ENCODE measurements at places on chromosomes 11 and 22.

DNA sequence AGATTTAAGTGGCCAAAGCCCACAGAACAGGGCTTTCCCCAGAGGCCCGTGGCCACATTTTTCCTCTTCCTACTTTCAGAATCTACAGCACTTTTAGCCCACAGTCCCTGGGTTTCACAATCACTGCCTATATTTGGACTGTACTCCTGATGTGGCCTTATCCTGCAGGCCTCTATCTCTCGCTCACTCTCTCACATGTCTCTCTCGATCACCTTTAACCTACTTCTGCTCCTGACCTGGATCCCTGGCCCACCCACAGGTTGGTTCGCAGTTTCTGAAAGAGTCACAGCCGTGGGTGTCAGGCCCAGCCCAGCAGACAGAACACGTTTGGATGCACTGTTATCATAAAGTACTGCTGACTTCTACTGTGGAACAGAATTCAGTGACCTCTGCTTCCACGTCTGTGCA, 55.5 kb downstream of the LARGE1 start:
- DNase-seq, result no peak

- DNase-seq, result no peak
Measured at GRCh38 chr11:123195188-123196059, at the start of gene CLMP. Gene CLMP, minus strand, starts transcription at chr11:123195248. Its CDS starts 308 bp downstream, at chr11:123194940.

GRCh38 chr11:134940441-134941126, 528.5 kb upstream of the B3GAT1 start:
- no peak for DNase-seq

DNA sequence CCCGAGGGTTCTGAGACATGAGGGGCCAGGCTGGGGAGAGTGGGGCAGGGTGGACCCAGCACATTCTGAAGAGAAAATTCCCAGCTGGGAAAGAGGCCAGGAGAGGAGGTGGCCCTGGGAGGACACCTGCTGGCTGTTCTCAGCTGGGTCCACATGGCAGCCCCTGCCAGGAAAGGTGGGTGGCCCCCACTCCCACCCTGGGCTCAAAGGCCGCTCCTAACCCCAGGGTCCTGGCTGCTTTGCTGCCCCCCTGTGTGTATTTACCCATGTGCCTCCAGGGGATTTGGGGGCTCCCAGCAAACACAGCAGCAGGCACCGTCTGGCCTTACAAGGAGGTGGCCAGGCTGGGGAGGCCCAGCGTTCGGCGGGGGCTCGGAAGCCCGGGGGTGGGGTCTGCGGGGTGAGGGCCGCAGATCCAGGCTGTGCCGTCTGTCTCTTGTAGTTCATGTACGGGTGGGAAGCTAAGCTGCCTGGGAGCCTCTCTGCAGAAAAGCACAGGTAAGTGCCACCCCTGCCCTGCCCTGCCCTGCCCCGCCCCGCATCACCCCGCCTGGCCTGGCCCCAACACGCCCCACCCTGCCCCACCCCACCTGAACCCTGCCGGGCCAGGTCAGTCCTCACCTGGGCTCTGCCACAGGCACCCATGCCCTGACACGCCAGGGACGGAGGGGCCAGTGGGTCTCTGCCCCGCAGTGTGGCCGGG, 10.6 kb downstream of the MUC5B start:
- DNase-seq, result no peak

GRCh38 chr11:8288166-8288772, 24.6 kb upstream of the LMO1 start:
- no peak for DNase-seq

DNA sequence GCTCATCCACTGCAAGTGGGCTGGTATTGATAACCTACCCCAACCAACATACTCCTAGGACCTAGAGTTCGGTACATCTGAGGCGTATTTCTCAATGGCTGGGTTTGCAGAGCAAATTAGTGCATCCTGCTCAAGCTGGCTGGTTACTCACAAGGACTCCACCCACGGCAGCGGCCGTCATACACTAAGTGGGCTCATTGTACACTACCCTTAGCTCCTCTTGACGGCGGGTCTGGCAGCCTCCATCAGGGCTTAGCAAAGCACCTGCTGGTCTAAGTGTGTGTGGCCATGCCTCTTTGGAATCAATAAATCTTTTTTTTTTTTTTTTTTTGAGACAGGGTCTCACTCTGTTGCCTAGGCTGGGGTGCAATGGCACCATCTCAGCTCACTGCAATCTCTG, 20.2 kb upstream of the KCNJ11 start:
- DNase-seq, result no peak

DNA sequence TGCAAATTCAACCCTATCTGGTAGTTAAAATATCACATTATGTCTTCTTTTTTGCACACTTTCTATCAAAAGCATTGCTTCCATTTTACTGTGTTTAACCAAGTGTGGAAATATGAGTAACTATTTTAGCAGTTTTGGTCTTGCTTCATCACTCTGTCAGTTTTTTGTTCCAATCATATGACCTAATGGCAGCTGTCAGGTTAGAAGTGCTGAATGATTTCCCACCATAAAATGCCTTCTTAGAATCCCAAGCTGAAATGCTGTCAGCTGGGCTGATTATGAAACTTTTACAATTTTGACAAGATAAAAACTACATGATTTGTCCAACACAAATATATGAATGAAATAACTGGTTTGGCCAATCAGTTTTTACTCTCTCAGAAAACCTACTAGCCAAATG, 1654.6 kb upstream of the RAG2 start:
- no peak for DNase-seq

DNA sequence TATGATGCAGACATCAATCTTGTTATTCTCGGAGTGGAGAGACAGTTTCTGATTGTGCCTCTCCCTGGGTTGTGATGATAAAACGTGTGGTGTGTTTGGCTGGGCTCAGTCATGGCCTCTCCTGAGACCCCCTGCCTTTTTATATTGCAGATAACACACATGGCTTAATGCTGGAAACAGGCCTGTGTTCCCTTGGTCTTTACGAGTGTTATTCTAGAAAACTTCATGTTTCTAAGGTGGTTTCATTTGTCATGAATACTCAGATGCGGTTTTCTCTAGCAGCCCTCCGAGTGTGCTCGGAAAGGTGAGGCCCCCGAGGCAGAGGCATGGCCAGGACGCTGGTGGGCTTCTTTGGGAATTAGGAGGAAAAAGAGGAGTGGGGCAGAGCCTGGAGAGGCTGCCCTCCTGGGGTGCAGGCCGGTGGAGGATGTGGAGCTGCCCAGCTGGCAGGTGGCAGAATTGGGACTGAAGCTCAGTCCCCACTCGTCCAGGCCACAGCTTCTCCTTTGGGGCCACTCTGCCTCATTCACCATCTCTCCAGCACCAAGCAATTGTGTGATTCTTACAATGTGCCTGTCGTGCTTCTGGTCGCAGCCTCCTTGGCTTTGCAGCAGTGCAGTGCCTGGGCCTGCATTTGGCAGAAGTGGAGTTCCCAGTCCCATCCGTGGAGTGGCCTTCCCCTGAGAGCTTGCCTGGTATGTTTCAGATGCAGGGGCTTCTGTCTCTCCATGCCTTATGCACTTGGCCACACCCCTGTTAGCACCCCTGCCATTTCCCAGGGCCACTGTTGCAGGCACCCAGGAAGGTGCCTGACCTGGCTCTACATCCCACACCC, 309.6 kb downstream of the TBC1D22A start:
- no peak for DNase-seq

DNA sequence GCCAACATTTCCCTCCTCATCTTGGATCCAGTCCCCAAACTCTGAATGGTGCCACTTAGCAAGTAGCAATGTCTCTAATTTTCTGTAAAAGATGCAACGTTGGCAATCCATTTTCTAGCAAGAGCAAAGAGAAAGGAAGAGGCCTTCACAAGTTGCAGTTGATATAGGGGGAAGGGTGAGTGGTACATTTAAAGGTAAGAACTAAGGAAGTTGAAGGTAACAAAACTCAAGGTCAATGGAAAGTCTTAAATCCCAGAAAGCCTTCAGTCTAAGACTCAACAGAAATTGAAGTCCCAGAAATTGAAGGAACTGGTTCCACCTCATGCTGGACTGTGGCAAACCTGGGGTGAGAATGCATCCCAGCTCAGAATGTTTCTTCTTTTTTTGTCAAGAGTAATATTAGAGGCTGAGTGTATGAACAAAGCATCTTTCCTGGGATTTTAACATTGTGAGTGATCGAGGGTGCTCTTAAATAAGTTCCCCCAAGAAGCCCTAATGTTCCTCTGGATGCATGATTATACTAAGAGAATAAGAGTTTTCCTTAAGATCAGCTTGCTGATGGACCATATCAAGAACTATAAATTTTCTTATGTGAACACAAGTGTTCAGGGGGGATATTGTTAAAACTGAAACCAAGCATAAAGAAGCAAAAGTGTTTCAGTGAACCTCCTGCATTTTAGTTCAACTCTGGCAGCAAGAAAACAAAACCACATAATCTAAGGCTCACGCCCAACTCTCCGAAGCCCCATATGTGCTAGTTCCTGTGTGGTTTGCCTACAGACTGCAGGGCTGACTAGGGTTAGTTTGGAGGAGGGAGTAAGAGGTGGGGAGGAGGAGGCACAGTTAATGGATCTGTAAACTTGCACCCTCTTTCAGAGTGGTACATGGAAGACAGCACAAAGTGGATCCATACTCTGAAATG, at the start of gene GRAP2:
TSS of gene GRAP2 (plus strand) at position 779 of the 922 bp plus-strand sequence. CDS start 46,023 bp downstream, outside the sequence.
- DNase-seq, result no peak

DNA sequence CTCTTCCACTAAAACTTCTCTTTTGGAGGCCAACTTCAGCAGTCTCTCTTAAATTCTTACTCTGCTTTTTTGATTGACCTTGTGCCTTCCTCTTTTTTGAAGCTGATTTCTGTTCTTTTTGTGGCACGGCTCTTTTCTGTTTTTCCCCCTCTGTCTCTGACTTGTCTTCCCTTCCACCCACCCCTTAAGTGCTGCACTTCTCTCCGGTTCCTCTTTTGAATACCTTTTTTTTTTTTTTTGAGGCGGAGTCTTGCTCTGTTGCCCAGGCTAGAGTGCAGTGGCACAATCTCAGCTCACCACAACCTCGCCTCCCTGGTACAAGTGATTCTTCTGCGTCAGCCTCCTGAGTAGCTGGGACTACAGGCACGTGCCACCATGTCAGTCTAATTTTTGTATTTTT, 211.9 kb downstream of the BLID start:
- no peak for DNase-seq

- no peak for DNase-seq
Measured at GRCh38 chr11:3922056-3922455, 66.6 kb downstream of the STIM1 start.

DNA sequence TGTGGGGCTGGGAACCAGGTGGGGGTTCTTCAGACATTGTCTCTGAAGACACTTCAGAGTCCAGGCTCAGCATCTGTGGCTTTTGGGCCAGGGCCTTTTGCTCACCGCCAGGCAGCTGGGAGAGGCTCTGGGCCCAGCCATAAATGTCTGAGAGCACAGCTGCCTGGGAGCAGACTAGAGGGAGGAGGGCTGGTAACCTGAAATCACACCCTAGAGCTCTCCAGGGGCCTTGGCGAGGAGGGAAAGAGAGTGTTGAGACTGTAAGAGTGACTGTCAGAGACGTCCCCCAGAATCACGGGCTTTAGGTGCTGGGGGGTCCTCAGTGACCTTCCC, 4.1 kb downstream of the TRABD start:
- no peak for DNase-seq

DNA sequence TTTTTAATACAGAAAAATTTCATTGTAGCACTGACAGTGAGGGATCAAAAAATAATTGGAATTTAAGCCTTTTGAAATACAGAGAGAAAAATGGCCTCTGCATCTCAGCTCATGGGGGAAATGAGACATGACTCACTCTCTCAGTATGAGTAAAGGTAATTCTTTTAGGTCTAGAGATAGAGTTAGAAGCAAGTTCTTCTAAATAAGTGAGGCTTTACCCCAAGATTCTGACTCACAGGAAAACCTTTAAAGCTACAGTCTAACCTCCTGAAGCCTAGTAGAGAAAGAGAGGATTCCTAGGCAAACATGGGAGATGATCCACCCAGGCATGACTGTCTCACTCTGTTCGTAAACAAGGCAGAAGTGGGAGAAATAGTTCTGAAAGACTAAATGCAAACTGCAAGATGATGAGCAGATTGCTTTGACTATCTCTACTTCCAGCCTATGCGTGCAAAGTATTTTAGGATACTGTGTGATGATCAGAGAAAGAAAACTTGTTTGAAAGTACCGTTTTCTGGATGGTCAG, 1003.3 kb upstream of the CCDC90B start:
- no peak for DNase-seq

DNA sequence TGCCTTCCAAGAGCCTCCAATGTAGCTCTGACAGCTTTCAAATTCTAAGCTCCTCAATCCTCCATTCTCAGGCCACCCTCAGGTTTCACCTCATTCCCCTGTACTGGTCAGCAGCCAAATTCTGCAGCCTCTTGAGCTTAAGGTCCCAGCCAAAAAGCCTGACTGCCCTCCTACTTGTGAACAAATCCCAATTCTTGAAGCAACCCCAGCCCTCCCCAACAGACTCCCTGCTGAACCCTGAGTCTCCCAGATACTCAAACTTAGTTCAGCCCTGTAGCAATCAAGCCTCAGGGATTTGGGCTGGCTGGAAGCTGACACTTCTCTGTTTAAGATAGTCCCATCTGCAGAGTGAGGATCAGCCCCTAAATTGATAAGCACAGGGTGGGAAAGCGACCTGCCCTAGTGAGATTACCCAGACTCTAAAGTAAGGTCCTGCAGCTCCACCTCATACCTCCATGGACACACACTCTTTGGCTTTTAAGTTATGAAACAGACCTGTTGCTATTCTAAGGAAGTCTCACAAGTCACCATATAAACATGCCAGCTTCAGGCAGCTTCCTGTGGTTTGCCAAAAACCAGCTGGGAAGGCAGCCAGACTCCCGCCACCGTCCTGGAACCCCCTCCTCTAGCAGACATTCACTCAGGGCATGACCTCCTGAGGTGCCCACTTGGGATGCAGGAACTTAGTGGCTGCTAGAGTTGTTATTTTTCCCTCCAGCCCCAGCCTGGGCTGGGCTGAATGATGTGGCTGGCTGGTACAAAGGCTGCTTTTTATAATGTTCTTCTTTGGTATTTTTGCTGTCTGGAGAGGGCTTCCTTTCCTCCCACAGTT, 82.5 kb upstream of the PICALM start:
- no peak for DNase-seq

GRCh38 chr22:47055073-47055355, 292.6 kb downstream of the TBC1D22A start:
- DNase-seq, result no peak

- DNase-seq, result no peak
Measured at GRCh38 chr22:27875951-27876350, 43.1 kb downstream of the PITPNB start.

- no peak for DNase-seq
Measured at GRCh38 chr22:20384171-20384570, 9.8 kb upstream of the ZNF74 start.

DNA sequence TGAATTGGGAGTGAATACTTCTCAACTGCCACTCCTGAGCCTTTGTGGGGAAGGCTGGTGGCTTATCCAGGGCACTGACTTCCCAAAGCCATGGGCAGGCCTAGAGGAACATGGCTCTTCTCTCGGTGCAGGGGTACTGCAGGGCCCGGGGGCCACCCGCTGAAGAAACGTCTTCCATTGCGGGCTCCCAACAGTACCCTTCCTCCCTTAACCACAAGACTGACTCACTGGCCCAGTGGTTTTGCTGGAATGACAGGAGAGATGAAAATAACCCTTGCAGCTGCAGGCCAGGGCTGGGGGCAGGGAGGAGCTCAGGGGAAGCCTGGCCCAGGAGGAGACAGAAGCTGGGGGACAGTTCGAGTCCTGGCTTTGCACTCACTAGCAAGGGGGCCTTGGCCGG, 13.5 kb downstream of the TXN2 start:
- DNase-seq, result no peak

- no peak for DNase-seq
Measured at GRCh38 chr11:68870470-68870869, 28.8 kb upstream of the CPT1A start.

Data from NCI-H460 (cell line).